Activated T-helper 2 cell treated with anti-CD3 and anti-CD28 coated beads, Interferon-gamma antibody, Interleukin-2, Interleukin-4, amounts not matched to agents 10 μg/mL and 5 μg/mL and 100 μg/mL, durations not matched to agents 14 hours and 24 hours and 36 hours (primary cell): ENCODE measurements at places on chromosomes 3 and 15.

DNA sequence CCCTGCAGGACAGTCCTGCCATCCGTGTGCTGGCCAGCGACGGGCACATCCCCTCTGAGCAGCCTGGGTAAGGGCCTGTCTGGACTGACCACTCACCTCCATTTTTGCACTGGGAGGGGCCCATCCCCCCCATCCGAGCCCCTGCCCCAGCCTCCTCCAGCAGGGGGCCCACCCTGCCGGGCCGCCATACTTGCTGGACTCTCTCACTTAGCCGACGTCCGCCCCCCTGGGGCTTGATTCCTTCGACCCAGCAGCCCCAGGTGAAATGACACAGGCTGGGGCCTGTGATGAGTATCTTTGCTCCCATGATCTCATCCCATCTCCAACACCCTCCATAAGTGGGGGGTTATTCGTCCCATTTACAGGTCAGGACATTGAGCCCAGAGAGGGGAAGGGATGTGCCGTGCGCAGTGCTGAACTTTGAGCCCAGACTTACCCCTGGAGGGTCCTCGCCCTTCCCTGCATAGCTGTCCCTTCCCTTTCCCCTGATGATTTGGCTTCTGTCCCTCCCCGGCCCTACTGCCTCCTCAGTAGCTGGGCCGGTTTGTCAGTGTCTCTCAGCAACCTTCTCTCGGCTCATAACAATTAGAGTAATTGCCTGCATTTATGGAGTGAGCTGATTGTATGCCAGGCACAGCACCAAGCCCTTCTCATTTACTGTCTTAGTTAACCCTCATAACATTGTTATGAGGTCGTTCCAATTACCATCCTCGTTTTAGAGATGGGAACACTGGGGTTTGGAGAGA, 4.2 kb downstream of the LMAN1L start:
- no peak for DNase-seq

DNA sequence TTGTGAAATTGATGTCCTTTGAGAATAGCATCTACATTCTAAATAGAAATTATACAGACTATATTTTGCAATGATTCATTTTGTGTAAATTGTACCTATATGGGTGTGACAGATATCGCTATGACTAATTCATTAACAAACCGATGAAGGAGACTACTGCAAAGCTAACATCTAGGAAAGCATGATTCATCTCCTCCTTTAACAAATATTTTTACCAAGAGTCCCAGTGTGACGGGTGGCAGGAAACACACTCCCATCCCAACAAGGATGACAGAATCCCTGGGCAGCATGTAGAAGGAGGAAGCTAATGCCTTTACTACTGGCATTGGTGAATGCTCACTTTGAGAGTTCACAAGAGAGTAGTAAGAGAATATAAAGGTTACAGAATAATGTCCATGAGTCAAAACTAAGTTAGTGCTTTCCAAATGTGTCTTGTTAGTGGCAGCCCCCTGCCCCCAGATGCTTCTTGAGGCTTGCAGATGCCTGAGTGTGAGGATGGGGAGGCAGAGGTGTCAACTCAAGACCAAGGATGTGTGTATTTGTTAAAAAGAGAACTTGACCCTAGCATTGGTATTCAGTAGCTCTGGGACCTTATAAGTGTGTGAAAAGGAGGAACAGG, 180.6 kb downstream of the FMN1 start:
- no peak for DNase-seq

- DNase-seq, result no peak
Measured at GRCh38 chr3:188446766-188447165, 292.8 kb downstream of the LPP start.

DNA sequence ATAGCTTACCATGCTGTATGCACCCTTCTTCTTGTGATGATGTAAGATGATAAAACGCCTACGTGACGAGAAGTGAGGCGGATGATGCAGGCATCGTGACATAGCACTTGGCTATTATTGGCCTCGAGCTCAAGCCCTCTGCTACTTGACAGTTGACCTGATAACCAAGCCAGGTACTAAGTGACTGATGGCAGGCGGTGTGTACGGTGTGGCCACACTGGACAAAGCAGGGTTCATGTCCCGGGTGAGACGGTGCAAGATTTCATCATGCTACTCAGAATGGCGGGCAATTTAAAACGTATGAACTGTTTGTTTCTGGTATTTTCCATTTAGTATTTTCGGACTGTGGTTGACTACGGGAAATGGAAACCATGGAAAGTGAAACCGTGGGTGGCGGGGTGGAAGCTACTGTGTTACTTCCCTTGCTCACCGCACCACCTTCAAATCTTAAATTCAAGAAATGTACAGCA, 57.7 kb downstream of the SLC12A8 start:
- no peak for DNase-seq

DNA sequence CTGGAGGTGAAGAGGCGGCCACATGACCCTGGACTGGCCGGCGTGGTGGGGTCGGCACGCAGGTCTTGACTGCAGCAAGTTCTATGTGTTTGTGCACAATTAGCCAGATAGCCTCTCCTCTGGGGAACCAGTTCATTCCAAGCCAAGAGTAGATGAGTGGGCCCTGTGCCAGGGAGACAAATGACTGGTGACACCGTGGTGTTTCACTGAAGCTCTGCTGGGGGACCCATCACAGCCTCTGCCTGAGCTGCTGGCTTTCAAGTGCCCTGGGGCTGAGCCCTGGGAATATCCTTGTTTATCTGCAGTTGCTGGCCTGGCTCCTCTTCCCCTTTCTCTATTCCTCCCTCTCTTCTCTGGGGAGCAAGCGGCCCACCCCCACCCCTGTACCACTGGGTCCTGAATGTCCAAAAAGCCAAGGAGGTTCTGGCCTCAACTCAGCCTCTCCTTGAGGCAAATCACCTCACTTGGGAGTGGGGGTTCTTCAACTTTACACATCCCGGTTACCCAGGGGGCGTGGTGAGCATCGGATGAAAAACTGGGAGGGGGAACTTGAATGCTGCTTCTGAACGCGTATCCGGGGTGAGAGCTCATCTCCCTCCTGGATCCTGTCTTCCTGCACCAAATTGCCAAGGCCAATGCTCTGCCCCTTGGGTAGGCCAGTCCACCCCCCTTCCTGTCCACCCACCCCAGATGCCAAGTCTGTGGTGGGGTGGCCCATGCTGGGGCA, 199.6 kb upstream of the LYSMD4 start:
- no peak for DNase-seq

DNA sequence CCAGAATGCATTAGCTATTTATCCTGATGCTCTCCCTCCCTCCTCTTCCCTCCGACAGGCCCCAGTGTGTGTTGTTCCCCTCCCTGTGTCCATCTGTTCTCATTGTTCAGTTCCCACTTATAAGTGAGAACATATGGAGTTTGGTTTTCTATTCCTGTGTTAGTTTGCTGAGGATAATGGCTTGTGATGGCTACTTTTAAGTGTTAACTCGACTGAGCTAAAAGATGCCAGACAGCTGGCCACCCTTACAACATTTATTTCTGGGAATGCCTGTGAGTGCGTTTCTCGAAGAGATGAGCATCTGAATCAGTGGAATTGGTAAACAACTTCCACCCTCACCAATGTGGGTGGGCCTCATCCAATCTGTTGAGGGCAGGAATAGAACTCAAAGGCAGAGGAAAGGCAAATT, 24.7 kb upstream of the TM2D3 start:
- no peak for DNase-seq

GRCh38 chr3:58161435-58162398, 49.1 kb downstream of the DNASE1L3 start:
- no peak for DNase-seq

DNA sequence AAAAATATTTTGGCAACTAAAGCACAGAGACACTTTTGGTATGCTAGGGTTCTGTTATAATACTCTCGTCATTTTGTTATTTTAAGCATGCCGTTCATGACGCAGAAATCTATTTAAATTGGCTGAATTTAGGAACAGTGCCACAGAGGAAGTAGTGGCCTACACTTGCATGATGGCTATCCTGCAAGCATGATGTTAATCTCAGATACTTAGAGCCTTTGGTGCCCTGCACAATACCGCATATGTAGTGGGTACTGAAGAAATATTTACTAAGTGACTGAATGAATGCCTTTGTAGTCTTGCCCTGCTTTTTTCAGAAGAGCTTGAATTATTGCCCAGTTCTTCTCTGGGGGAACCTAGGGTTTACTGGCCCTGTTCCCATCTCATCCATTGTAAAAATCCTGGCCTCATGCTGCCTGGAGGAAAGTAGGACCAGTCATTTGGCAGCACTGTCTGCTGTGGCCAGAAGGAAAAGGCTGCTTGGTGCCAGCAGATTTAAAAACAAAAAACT, 79.0 kb downstream of the SERPINI1 start:
- DNase-seq, result no peak

DNA sequence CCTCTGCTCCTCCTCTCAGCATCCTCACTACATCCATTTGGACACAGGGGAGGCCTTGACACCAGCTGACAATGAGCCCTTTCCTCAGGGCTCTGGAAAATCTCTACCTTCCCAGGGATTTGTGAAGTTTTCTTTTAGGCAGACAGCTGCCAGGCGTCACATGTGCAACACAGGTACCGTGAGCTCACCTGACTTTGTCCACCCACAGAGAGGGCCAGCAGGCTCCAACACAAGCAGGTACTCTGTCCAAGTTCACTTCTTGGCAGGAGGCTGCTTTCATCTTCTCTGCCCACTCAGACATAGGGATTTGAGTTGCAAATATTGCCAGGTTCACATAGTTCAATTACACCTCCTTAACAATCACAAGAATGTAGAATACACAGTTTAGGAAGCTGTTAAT, 15.3 kb upstream of the MINAR1 start:
- DNase-seq, result no peak

DNA sequence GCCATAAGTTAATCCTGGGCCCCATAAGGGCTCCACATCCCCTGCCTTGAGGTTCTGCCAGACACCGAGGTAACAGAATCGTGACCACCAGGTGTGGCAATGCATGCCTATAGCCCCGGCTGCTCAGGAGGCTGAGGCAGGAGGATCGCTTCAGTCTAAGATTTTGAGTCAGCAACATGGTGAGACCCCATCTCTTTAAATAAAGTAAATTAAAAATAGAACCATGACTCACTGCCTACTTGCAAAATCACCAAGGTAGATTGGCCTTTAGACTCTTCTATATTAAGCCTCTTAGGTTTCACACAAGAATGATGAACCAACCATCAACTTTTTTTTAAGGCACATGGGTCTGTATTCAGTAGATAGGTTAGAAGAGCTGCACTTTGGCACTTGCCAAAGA, 9.7 kb downstream of the WDR5B start:
- no peak for DNase-seq

DNA sequence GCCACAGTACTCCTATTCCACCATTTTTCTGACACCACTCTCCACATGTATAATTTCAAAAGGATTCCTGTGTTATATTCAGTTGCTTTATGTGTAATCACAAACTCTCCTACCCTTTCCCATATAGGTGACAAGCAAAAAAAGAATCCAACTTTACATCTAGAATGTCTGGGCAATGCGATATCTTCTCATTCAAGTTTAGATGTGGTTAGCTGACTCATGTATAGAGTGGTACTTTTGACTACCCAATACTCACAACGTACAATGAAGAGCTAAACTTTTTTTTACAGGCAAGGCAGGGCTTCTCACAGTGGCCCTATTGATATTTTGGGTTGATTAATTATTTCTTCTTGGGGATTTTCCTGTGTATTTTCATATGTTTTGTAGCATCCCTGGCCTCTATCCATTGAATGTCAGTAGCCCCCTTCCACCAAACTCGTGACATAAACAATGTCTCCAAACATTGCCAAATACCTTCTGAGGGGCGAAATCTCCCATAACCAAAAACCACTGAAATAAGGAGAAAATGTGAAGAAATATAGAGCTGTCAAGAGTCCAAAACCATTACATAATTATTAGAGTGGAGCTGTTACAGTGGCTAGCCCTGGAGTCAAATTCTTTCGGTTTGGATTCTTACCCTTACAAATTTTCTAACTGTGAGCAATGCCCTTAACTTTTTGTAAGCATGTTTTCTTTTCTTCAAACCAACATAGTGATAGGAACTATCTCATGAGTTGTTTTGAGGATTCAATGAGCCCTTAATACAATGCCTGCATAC, 342.6 kb downstream of the NSUN3 start:
- no peak for DNase-seq

DNA sequence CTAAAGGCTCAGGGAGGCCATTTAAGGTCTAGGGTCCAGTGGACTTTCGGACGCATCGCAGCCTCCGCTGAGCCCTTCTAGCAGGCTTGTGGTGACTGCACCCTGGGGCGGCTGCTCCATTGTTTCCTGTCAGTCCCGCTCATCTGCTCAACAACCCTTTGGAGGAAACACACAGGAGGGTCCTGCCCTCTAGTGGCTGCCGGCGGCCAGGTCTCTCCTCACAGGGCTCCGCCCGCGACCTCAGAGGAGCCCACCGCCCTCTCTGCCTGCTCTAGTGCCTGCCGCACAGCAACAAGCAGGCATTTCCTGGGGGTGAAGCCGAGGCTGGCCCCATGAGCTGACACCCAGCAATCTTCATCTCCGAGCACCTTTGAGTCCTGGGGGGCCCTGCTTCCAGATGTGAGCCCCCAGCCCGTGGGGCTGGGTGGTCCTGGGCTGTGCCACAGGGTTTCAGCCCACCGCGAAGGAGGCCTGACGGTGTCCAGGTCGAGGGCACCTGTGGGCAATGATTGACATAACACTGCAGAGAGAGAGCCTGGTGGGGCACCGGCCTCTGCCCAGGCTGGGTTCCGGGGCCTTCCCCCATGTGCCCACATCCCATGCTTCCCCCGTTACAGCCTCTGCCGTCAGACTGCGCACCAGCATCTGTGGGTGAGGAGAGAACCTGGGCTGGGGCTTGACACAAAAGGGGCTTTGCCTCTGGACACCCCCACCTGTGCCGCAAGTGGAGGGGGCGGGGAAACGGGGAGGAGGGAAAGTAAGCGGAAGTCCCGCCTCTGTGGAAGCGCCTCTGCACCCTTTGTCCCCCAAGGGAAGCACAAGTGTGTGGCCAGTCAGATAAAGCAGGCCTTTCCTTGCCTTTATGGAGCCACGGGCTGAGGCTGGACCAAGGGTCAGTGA, 27.0 kb upstream of the SFMBT1 start:
- peak; percentile 85 for DNase-seq

- no peak for DNase-seq
Measured at GRCh38 chr15:55685286-55685685, 57.7 kb downstream of the PRTG start.

GRCh38 chr3:42667523-42668412, 14.3 kb downstream of the ZBTB47 start:
- DNase-seq, result no peak

GRCh38 chr3:12194669-12195161, 36.0 kb upstream of the TIMP4 start:
- DNase-seq, result no peak

GRCh38 chr3:52044869-52045619, 11.3 kb downstream of the DUSP7 start:
- DNase-seq, result no peak

- no peak for DNase-seq
Measured at GRCh38 chr3:161349529-161350312, 21.6 kb downstream of the SPTSSB start.

DNA sequence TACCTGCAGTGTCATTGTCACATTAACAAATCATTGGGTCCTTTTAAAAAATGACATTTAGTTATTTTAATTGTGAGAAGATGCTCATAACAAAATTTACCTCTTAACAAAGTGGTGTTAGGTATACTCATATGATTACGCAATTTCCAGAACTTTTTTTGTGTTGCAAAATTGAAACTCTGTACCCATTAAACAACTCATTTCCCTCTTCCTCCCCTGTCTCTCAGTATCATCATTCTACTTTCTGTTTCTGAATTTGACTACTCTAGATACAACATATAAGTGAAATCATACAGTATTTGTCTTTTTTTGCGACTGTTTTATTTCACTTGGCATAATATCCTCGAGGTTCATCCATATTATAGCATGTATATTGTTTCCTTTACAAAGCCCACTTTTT, 58.7 kb upstream of the CHST2 start:
- no peak for DNase-seq

GRCh38 chr3:63365671-63366070, 87.6 kb downstream of the SYNPR start:
- no peak for DNase-seq
